ENCODE measurements at places on chromosomes 6 and 20. TPM values are rescaled to one million over a fixed set of nuclear protein-coding genes. Genes with fewer than 3 reads are reported as not detected.
A peak's percentile ranks its signal among the peaks of the same experiment; 100 is the strongest.

The SAMD3 gene
- total RNA-seq, result 0.90 TPM

The CALHM4 gene
- total RNA-seq, result not detected

The REM1 gene
- 1.2 TPM for total RNA-seq

The FAM83D gene
- 13.9 TPM for total RNA-seq

The SLC4A11 gene
- 1.1 TPM for total RNA-seq

The PREX1 gene
- total RNA-seq, result 14.1 TPM

The KHDC1 gene
- 1.7 TPM for total RNA-seq

The MRPL14 gene
- total RNA-seq, result 41.0 TPM

The ZNF165 gene
- total RNA-seq, result 3.9 TPM

The MAS1 gene
- not detected for total RNA-seq

The ARMH2 gene
- total RNA-seq, result not detected

- peak; percentile 38 for DNase-seq
Measured at GRCh38 chr6:24991810-24992467, 56.2 kb upstream of the RIPOR2 start.

- peak; percentile 91 for DNase-seq
Measured at GRCh38 chr6:135183002-135183531, 2.0 kb downstream of the MYB start.

DNA sequence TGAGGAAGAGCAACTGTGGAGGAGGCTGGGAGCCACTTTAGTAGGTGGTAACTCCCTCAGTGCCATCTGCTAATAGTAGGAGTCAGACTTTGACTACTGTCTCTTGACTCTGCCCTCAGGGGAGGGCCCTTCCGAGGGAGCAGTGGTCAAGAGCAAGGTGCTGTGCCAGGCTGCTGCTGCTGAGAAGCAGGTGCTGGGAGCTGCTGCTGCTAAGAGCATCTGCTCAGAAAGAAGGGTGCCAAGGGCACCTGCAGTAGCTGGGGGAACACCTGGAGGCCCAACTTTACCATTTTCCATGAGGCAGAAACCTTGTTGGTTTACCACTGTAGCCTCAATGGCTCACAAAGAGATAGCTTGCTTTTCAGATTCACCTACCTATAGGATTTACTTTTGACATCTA lies 18.5 kb downstream of the GGTLC1 start:
- no peak for DNase-seq

GRCh38 chr6:3888153-3888957 lies 39.2 kb downstream of the FAM50B start:
- peak; percentile 62 for DNase-seq

- no peak for DNase-seq
Measured at GRCh38 chr20:2902291-2902690, 29.0 kb downstream of the PTPRA start.

DNA sequence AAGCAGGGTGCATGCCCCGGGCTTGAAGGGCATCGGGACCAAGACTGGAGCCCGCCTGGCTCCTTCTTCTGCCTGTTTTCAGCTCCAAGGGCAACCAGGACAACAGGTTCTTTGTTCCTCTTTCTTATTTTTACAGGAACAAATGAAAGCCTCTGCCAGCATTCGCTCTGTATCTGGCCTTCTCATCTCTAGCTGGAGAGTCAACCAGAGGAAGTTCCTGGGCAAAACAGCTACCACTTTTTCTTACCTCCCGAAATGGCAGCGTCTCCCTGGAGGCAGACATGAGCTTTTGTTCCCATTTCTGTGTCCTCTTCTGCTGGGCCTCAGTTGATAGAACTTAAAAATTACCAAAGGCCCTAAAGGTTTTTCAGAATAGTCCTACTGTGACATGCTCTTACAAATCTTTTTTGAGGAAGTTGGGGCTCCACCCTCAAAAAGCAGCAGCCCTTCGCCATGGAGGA lies 74.1 kb upstream of the NAA20 start:
- no peak for DNase-seq

GRCh38 chr6:162385980-162386379 lies 341.6 kb downstream of the PRKN start:
- DNase-seq, result no peak

DNA sequence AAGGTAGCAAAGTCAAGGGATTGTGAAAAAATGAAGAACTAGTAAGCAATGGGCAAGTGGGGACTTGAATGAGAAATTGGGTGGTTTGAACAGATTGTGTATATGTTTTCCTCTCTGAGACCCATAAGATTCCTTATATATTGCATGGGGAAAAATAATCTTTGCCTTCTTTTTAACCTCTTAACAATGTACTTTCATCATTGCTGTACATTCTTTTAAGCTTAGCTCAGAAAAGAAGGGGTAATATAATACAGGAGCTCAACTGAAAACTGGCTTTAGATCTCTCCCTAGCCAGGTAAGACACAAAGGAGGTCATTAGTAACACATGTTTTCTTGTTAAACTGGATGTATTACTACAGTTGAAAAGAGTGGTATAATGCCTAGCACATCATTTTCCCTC lies 287.2 kb downstream of the RNF144B start:
- no peak for DNase-seq

DNA sequence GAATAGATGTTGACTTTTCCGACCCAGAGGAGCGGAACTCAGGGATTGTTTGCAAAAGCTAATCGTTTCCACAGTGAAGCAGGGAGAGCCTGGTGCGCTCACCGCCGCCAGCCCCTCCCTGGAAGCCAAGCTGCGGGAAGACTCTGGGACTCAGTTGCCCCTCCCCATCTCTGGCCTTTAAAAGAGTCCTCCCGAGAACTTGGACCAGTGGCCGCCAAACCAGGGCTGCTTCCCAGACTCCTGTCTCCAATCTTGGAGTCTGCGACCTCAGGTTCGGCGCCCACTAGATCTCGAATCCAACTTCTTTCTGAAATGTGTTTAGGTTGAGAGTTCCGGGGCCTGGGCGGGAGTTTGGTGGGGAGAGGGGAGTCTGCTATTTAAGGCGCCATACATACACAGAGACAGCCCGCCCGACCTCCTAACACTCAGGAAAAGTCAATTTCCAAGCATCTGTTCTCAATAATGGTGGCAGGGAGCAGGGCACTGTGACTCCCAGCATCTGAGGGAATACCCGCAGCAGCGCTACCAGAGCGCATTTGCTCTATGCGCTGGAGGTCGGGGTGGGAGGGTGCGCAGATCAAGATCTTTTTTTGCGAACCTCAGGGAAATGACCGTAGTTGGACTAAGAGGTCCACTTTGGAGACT lies 800 bp upstream of the GRIK2 start:
- DNase-seq, result no peak

DNA sequence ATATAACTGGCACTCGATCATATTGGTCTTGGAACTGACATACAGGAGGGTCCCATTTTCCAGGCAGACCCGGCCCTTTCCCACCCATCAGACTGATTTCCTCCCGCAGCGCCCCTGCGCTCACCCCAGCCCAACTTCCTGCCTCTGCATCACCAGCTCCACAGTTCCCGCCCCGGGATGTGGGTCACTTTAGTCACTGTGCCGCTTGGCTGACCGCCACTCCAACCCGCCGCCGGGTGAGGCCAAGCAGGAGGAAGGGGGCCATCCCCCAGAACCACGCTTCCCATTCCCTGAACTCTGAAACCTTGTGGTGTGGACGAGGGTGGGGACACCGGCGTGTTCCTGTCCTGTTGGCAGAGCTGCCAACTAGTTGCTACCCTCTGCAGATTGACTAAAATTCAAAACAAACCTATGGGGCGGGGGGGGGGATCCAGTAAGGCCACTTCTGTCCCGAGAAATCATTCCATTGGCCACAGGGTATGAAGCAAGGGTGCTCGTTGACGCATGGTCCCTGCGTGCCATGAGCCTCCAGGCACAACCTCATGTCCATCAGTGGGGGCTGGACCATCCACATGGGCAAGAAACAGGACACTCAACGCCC lies 12.3 kb downstream of the TGM2 start:
- DNase-seq, result peak; percentile 83

DNA sequence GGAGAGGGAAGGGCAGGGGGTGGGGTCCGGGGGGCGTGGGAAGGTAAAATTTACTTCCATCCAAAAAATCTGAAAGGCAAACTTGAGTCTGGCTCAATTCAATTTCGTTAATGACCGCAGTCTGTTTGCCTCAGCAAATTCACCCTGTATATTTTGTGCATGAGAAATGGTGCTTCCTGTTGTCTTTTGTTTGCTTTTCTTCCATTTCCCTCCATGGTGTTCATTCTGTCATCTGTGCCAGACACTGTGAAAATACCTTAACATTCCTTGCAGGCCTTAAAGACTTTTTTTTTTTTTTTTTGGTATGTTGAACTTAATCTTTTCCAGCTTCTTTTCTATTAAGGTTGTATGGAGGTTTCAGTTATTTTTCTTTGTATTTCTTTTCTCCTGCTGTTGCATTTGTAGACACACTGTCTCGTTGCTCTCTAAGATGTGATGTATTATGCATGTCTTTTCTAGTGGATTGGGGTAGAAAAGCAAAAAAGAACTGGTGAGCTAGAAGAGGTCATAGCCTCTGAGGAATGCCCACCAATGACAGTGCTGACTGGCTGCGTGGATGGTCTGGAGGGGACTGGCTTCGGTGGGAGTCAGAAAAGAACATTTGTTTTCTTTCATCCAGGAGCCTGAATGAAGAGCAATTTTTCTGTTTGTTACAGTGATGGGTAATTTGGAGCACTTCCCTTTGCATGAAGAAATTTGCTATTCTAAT lies 585.0 kb upstream of the MAP3K7 start:
- no peak for DNase-seq

- no peak for DNase-seq
Measured at GRCh38 chr20:3674995-3675900, 6.6 kb downstream of the ADAM33 start.

GRCh38 chr6:41651962-41652657 lies 13.8 kb downstream of the MDFI start:
- DNase-seq, result no peak

GRCh38 chr6:131692589-131692988 lies 8.6 kb downstream of the OR2A4 start:
- no peak for DNase-seq

DNA sequence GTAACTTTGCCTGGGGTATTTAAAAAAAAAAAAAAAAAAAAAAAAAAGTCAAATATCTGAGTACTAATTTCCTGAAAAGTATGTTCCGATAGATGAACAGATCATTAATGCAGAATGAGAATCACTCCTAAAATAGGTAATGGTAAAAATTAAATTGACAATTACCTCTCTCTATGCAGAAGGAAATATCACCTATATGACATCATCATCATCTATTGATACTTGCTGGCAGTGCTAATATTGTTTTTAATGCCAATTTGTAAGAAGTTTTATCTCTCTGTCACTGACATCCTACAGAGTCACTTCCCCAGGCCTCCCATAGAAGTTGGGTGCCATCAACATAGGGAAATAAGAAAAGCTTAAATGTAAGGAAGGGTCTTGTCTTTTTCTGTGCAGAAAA lies 29.9 kb downstream of the ADNP start:
- DNase-seq, result no peak

DNA sequence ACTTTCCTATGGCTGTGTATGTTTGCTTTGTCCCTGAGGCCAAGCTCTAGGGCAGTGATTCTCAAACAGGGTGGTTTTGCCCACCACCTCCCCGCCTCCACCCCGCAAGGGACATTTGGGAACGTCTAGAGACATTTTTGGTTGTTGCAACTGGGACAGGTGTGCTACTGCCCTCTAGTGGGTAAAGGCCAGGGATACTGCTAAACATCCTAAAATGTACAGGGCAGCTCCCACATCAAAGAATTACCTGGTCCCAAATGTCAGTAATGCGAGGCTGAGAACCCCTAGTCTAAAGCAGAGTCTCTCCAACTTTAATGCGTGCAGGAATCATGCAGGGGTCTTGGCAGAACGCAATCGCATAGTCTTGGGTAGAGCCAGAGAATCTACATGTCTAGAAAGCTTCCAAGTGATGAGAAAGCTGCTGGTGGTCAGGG lies 5.1 kb downstream of the KCNS1 start:
- DNase-seq, result no peak

DNA sequence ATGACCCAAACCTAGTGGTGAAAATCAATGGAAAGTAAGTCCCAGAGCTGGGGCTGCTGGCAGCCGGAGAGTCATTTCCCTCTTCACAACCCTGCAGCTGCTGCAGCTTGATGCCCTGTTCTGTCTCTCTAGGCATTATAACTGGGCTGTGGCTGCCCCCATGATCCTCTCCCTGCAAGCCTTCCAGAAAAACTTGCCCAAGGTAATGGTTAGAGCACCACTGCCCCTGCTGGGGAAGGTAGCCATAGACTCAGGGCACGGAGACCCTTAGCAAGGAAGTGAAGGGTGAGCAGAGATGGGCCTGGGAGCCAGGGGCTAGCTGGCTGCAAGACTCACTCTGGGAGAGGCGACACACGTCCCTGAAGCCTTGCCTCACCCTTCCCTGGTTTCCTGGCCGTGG lies 12.0 kb downstream of the LPIN3 start:
- DNase-seq, result no peak

DNA sequence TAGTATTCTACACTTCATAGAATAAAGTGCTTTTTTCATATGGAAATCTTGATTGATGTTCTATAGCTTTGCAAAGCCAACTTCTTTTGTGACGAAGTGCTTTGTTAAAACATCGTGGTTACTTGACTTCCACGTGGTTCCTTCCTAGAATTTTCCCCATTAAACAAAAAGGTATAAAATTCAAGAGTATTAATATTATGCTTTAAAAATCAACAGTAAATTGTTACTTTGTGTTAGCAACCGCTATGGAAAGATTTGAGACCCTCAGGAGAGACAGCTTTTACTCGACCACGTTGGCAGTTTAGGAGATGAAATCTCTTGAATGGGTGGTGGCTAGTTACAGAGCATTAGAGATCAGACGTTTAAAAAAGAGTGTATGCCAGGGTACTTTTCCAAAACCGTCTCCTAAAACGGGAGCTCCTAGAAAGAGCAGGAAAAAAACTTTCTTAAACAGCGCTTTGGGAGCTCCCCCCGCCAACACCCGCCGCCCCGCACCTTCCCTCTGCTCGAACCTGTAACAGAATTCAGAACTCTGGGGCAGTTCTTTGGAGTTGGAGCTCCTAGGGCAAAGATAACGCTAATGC lies 920 bp downstream of the GJA1 start:
- DNase-seq, result no peak

GRCh38 chr6:14726816-14727493 lies 518.9 kb upstream of the JARID2 start:
- DNase-seq, result no peak

DNA sequence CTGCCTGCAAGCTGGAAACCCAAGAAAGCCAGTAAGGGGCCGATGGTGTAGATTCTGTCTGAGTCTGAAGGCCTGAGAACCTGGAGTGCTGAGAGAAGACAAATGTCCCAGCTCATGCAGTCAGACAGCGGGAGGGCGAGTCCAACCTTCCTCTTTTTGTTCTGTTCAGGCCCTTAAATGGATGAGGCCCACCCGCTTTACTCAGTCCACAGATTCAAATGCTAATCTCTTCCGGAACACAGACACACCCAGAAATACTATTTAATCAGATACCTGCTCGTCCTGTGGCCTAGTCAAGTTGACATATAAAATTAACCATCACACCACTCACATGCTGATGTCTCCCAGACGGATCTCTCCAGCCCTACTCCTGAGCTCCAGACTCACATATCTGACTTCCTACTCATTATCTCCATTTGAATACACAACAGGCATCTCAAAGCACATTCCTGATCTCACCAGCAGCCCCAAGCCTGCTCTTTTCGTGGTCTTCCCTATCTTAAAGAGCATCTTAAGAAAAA lies 26.7 kb upstream of the SRC start:
- no peak for DNase-seq

DNA sequence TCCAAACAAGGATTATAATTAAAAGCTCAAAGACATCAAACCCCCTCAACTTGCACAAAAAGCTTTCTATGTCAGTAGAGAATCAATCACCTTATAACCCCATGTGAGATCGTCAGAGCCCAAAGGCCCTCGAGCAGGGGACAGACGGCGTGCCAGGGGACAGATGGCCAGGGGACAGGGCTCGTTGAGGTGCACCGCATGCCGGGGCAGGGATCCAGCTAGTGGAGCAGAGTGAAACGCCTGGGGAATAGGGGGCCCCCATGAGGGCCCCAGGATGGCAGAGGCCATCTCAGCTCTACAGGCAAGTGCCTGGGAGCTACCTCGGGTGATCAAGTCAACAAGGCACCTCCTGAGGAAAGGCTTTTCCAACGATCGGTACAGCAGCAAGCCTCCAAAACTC lies 28.6 kb downstream of the DIDO1 start:
- no peak for DNase-seq

Measured in mucosa of descending colon (tissue), 3 donors.